Activated T-cell treated with anti-CD3 and anti-CD28 coated beads, Interleukin-2, amount 50 U/mL, for 1 hour (primary cell): ENCODE measurements at places on chromosomes 13 and 19.

- no peak for DNase-seq
Measured at GRCh38 chr13:65966991-65967451, 1263.1 kb downstream of the PCDH9 start.

- no peak for DNase-seq
Measured at GRCh38 chr19:58182577-58182988, 278 bp upstream of the ZNF274 start.

DNA sequence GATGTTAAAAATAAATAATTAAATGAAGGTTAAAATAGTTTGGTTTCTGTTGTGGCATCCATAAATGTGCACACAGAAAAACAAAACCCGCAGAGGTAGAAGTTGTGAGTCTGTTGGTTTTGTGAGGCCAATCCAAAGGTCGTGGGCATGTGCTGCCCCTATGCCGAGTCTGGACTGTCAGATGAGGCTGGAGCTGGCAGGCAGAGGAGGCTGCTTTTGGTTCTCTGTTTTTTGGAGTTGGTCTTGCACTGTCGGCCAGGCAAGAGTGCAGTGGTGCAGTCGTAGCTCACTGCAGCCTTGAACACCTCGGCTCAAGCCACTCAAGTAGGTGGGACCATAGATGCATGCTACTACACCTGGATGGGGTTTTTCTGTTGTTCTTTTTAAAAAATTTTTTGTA is 43.7 kb downstream of the TSSK6 start:
- DNase-seq: no peak

- no peak for DNase-seq
Measured at GRCh38 chr19:33621811-33622504, at the start of gene CHST8. Gene CHST8, plus strand, starts transcription at chr19:33621953. Its CDS starts 67,309 bp downstream, at chr19:33689262.

DNA sequence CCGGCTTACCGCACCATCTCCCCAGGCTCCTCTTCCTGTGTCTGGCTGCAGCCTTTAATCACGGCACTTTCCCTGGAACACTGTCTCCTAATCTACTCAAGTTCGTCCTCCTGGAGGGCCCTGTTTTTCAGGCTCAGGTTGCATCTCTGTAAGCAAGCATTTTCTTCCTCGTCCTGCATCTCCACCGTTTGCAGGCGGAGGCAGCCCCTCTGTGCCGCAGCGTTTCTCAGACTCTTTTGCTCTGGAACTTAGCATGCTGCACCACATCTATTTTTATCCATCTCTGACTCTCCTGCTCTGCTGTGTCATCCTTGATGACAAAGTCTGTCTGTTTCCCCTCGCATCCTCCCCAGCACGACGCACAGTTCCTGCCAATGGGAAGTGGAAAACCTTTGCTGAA is 117.5 kb downstream of the ATP8A2 start:
- DNase-seq: no peak

DNA sequence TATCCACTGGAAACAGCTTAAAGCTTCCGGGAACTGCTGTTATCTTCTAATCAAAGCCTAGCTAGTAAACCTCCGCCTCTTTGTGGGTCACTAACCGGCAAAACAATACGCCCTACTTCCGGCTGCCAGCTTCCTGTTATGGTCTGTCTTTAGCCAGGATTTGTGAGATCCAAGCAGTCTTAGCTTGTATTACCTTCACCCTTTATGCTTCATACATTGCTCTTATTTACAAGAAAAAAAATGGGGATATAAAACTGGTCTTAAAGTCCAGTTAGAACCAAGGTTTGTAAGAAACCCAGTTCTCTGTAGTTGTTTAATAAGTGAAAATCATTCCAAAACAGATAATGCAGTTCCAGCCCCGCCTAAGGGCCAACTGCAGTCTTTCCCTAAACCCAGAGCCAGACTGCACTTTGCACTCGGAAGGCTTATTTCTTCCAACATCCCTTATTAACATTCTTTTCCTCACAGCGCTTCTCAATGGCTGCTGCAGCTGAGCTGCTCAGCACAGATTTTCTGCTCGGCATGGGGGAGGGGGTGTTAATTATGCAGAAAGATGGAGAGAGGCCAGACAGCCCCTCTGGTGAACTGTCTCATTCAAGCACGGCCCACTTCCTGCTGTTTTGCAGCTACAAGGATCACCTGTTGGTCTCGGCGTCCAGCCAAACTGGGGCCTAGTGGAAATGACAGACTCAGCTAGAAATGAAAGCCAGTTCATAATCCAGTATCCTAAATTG is 368.4 kb downstream of the KLF12 start:
- peak; percentile 74 for DNase-seq

DNA sequence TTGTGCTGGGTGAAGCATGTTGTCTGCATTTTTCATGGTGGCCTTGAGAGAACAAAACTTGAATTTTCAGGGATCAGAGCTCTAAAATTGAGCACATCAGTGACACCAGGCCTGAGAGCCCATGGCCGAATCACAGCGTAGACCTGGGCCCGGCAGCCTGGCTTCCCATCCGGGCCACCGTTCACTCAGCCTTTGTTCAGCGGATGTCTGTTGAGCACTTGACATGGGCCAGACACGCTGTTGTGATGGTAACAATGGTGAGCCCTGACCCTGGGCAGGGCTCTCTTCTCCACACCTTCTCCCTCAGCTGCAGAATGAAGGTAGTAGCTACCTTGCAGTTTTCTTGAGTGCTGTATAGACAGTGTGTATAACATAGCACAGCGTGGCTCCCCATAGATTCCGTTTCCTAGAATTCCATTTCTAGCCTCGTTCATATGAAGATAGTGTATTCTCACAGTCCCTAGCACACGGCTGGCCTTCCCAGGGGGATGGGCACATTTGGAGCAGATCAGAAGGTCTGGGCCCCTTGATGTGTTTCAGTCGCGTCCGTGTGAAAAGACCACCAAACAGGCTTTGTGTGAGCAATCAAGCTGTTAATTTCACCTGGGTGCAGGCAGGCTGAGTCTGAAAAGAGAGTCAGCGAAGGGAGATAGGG is 75.3 kb downstream of the RAB20 start:
- no peak for DNase-seq

DNA sequence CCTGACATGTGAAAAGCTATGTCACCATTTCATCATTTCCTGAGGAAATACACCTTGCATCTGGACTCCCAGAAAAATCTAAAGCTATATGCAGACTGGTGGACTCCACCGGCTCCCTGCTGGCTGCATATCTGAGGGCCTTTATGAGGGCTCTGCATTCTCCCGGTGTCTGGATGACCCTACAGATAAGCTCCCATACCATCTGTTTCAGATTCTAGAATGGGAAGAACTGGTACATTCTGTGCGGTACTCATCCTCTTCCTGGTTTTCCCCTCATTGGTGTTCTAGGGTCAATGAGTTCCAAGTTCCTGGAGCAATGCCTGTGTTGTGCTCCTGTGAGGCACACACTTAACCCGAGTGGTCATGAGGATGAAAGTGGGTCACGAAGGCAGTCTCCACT is 60.4 kb downstream of the COL4A1 start:
- DNase-seq: no peak

- no peak for DNase-seq
Measured at GRCh38 chr19:55689411-55690108, 14.5 kb downstream of the EPN1 start.

- no peak for DNase-seq
Measured at GRCh38 chr13:111873676-111874178, 193.2 kb upstream of the SOX1 start.

- DNase-seq: no peak
Measured at GRCh38 chr13:28575200-28575599, 80.3 kb upstream of the FLT1 start.

DNA sequence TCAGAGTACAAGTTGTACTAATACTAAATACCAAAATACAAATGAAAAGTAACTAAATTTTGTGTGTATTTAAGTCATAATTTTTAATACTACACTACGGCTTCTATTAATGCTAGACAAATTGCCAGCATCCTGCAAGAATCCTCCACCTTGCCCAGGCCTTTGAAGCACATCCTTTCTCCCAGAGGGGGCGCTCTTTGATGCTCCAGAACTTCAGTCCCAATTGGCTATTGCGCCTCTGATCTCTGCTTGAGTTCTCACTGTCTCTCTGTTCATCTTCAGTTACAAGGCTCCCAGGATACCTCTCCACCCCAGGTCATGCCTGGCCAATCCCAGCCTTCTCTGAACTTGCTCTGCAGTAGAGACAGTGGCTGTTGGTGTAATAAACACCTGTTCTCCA is 141.0 kb downstream of the DCLK1 start:
- no peak for DNase-seq
